HTR-8/SVneo (cell line): ENCODE measurements at places on chromosomes 12 and 14.

GRCh38 chr14:54133896-54134295 is 177.3 kb upstream of the BMP4 start:
- DNase-seq: peak; percentile 30

DNA sequence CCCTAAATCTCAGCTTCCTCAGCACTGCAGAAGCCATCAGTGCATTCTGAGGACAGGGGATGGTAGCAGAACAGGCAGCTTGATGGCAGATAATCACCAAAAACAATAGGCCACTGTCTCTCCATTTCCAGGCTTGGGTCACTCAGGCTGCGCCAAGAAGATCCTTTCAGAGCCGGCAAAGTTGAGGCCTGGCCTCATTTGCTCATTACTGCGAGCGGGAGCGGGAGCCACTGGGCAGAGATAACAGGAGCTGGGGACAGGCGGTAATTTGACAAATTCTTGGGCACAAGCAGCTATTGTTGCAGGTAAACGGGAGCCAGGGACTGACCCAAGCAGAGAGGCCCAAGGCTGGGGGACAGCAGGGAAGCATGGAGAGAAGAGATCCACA is 2.1 kb downstream of the MSI1 start:
- DNase-seq: no peak

- no peak for DNase-seq
These were observed 34.1 kb downstream of the ZNF664 start for GRCh38 chr12:124006846-124007713.

DNA sequence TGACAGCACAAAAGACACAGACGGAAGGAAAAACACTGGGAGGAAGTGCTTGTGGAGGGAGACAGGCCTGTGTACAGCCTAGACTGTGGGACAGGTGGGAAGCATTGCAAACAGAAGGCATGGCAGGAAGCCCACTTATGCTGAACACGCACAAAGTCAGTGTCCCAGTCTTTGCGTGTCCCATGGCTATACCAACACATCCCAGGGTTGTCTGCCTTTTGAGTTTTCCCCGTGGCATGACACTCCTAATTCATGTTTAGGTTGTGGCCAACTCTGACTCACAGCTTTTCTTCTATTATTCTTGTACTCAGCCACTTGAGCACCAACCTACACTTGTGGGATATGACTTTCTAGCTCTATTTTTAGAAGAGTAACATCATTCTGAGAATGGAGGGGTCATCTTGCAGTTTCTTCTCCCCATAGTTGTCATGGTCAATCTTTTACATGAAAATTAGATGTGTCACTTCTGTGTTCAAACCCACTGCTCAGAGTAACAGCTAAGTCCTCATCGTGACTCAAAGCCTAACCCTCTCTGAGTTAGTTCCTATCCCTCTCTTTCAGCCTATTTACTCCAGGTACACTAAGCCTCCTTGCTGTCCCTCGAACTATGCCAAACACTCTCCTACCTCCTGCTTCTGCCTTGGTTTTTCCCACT is 27.5 kb upstream of the JPH4 start:
- DNase-seq: no peak

- peak; percentile 25 for DNase-seq
These were observed 41.3 kb upstream of the C12orf71 start for GRCh38 chr12:27123642-27124041.

GRCh38 chr12:22615963-22616501 is 8.9 kb upstream of the ETNK1 start:
- no peak for DNase-seq

GRCh38 chr14:72535485-72535884 is 358.4 kb downstream of the DPF3 start:
- no peak for DNase-seq
